Stimulated activated CD8-positive, alpha-beta memory T cell treated with anti-CD3 and anti-CD28 coated beads, Interleukin-7, amount 100 ng/mL, for 1 hour (primary cell): ENCODE measurements at places on chromosomes 3 and 15.

DNA sequence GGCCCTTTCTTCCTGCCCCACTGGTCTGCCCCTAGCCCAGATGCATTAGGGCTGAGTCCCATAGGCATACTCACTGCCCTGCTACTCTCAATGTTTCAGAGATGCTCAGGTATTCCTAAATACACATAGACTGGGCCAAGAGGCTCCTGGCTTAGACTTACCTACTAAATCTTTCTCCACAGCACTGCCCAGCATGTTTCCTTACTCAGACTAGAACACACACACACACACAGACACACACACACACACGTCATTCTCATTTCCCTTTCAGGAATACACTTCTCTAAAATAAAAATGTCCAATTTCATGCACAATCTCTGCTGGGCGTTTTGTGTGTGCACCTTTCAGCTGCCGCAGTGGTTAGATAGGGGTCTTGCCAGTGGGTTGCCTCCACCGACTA is 175.7 kb downstream of the FAM43A start:
- DNase-seq: no peak

- no peak for DNase-seq
Observed at GRCh38 chr3:118354556-118354955, 680.1 kb downstream of the IGSF11 start.

- no peak for DNase-seq
Observed at GRCh38 chr3:35871009-35871408, 231.7 kb downstream of the ARPP21 start.

DNA sequence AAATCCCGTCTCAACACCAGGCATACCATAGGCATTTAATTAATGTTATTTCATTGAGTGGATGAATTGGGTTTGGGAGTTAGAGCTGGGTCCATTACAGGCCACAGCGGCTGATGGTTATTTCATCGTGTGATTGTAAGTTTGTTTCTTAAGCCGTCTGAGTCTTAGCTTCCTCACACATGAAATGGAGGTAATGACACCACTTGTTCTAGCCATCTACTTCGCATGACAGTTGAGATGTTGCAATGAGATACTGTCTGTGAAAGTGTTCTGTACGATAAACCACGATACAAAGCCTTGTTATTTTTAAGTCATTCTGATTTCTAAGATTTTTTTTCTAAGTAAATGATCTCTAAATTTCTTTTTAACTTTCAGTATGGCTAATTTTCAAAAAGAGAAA is 8.6 kb upstream of the TP63 start:
- no peak for DNase-seq

DNA sequence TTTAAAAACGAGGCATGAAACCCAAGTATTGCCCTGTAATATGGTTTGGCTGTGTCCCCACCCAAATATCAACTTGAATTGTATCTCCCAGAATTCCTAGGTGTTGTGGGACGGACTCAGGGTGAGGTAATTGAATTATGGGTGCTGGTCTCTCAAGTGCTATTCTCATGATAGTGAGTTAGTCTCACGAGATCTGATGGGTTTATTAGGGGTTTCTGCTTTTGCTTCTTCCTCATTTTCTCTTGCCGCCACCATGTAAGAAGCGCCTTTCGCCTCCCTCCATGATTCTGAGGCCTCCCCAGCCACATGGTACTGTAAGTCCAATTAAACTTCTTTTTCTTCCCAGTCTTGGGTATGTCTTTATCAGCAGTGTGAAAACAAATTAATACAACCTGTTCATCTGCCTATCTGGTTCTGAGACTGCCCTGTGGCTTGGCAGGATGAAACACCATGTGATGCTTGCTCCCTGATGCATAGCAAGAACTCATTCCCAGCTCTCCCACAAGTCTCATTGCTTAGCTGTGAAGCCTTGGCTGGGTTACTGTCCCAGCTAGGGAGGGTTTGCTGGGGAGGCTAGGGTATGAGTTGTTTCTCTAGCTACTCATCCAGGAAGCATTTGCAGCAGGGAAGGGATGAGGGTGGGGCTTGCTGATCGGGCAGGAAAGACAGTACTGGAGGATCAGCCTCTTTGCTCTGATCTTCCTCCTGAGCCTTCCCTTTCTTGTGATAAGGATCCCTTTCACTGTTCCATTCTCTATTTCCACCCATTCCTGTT is 3.7 kb upstream of the SQOR start:
- DNase-seq: no peak
